Activated CD4-positive, alpha-beta T cell treated with anti-CD3 and anti-CD28 coated beads, Interleukin-2, amount 10 ng/mL, durations not matched to agents 24 days and 14 days (primary cell): ENCODE measurements at places on chromosomes 5 and 9. TPM values are rescaled to one million over a fixed set of nuclear protein-coding genes. Genes with fewer than 3 reads are reported as not detected.

The TRIM36 gene
- 0.12 TPM in 1 of 2 replicates, not detected in the other for total RNA-seq

The GNA14 gene
- not detected in 2 replicates for total RNA-seq

The COL15A1 gene
- 0.05 and 0.12 TPM in 2 replicates for total RNA-seq

The MARCOL gene
- total RNA-seq: not detected in 2 replicates

The FSD1L gene
- 4.4 and 4.8 TPM in 2 replicates for total RNA-seq

The CCL19 gene
- total RNA-seq: not detected in 2 replicates

The LSM11 gene
- total RNA-seq: 8.6 and 9.2 TPM in 2 replicates

The SHISAL2B gene
- total RNA-seq: not detected in 2 replicates

The CAMLG gene
- total RNA-seq: 28.2 and 28.3 TPM in 2 replicates
